Activated T-cell treated with anti-CD3 and anti-CD28 coated beads for 4 hours (primary cell): ENCODE measurements at places on chromosomes 7 and 10.

DNA sequence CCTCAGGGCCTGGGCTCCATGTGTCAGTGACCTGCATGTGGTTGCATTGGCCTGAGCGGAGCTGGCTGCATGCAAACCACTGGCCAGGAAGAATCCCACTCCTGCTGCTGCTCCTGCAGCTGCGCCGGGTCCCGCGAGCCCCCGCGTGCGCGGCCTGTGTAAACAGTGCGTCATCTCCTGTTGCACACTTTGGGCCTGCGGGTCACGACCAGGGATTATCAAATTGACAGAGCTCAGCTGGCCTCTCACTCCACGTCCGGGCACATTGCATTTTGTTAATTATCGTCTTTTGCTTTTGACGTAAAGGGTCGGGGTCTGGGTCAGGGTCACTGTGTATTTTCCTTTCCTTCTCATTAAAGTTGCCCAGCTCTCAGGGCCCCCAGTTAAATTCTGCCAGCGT is 132.6 kb downstream of the RGS10 start:
- DNase-seq, result no peak

DNA sequence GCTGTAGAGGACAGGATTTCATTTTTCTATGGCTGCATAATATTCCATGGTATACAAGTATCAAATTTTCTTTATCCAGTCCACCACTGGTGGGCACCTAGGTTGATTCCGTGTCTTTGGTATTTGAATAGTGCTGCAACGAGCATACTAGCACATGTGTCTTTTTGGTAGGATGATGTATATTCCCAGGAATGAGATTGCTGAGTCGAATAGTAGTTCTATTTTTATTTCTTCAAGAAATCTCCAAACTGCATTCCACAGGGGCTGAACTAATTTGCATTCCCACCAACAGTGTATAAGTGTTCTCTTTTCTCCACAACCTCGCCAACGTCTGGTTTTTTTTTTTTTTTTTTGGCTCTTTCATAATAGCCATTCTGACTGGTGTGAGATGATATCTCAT is 550.0 kb downstream of the REEP3 start:
- DNase-seq, result no peak

GRCh38 chr10:24958721-24959381 is 6.4 kb upstream of the PRTFDC1 start:
- no peak for DNase-seq

DNA sequence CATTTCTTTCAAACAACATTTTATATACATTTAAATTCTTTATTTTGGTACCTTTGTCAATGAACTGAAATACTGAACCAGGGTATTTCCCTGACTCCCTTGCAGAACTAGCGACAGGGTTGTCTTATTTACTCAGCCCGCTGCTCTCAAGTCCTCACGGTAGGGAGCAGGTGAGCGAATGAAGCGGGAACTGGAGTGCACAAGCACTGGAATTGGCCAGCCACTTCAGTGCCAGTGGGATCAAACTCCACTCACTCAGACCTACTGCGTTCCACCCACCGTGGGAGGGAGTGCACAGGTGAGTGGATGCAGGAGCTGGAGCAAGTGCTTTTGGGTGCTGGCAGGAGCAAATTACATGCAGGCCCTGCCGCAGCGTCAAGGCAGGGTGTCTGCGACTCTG is 28.1 kb upstream of the NEUROD6 start:
- no peak for DNase-seq

GRCh38 chr7:102424787-102425218 is 8.6 kb upstream of the ORAI2 start:
- DNase-seq, result no peak
